NCI-H1092 treated with DMSO at 0.1 percent for 48 hours (cell line): ENCODE measurements at places on chromosomes 3 and 15.

DNA sequence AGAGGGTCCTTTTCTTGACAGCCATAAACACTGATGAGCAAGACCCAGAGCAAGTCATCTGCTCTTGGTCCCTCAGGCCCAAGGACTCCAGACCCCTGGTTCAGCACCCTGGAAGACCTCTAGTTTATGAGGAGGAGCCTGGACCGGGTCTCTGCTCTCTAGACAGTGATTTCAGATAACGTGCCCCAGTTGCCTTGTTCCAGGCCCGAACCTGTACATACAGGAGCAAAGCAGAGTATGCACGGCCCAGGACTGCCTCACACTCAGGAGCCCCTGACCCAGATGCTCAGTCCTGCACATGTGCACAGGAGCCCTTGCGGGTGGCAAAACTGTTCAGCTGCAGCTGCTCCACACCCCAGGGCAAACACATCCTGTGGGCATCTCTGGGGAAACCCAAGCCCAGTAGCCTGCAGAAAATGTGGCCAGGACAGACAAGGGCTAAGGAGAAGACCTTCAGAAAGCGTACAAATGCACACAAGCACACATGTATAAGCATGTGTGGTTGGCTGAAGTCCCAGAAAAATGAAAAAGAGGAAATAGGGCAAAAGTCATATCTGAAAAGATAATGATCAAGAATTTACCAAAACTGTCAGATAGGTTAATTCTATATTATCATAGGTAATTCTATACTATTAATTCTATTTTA lies 59.9 kb upstream of the CORO2B start:
- DNase-seq = no peak

DNA sequence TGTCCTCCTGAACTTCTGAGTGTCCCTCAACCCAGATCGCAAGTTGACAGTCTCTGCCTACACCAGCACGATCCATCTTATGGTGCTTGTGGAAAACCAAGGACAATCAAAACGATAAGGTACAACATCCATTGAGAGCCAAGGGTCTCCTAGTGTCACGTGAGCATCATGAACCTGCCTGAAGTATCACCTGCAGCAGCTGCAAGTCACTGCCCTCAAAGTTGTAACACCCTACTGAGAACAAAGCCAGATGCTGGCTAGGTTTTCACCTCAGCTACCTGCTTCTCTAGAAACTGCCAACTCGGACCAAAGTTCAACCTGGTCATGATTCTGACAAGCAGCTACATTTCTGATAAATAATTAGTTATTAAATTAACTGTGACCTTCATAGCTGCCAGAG lies 17.5 kb downstream of the C2CD4B start:
- DNase-seq = no peak

DNA sequence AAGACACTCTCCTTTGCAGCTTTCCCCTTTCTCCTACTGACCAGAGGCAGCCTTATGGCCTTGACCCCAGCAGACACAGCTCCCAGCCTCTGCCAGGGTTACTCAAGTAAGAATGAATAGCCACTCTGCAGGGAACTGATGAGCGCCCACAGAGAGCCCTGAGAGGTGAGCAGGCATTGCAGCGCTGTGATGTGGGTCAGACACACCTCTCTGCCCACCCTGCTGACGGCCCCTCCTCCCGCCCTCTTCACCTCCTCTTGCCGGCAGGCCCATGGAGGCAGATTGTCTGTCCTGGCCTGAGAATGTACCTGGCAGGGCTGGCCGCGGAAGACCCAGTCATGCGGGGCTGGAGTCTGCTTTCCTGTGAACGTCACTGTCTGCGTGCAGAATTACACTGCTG lies 512.6 kb upstream of the PPP2R3A start:
- no peak for DNase-seq

DNA sequence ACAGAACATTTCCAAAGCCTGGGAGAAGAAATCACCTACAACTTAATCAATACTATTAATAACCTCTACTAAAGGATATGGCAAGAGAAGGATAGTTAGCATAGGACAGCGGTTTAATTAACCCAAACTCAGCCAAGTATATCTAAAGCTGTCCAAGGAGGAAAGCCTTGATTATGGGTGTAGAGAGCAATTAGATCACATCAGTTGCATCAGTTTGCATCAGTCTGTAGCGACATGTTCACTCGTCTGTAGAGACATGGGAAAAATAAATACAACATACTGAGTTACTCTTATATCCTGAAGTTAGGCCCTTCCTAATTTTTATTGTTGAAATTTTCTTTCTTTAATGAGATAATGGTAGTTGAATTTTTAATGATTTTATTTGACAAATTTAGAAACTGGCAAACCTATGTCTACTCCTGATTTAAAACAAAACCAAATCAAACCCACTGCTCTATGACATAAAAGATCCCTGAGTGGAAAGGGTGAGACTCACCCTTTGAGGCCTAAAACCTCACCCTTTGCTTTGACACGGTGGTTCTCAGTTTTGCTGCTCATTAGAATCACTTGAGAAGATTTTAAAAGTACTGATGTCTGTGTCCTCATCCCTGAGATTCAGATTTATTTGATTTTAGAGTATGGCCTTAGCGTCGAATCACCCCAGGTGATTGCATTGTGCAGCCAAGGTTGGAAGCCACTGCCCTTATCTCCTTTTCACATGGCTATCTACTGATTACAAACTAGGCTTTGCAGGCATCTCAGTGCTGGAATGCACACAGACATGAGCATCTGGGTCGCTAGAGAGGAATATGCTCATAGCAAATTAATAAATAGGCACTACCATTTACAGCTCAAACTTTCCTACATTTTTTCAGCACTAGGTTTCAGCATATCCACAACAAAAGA lies 2.8 kb upstream of the CLRN1 start:
- DNase-seq = no peak

DNA sequence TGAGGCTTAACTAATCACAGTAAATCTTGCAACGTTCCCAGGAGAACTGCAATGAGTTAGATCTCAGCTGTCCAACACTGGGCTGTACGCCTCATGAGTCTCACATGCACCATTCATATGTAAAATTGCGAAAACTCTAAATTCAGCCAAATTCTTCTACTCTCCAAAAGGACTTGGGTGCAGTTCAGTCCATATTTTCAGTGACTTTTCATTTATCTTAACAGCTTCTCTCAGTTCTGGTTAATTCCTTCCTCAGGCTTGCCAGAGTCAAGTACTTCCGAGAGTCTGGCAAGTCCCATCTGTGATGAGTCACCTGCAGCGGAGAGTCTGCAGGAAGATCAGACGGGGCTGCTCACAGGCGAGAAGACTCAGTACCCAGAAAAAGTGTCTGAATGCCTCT lies 11.5 kb downstream of the CCDC80 start:
- no peak for DNase-seq

GRCh38 chr3:35677797-35678196 lies 38.5 kb downstream of the ARPP21 start:
- no peak for DNase-seq

GRCh38 chr3:56855856-56856512 lies 54.2 kb upstream of the ARHGEF3 start:
- peak; percentile 21 for DNase-seq

DNA sequence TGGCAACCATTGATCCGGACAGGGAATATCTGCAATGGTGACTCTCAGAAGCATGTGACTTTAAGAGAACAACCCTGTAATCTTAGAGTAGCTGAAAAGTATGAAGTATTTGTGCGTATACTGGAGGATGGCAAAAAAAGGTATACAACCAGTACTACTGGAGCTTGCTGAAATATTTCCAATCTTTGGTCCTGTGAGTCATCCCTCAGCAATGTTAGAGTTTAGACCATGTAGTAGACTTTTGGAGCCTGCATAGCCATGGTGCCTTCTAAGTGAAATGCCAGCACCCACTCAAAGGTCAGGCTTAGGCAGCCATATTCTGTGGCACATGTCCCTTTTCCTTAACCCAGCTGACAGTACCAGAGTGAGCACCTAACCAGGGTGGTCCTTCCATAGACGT lies 429.4 kb downstream of the NTRK3 start:
- no peak for DNase-seq

DNA sequence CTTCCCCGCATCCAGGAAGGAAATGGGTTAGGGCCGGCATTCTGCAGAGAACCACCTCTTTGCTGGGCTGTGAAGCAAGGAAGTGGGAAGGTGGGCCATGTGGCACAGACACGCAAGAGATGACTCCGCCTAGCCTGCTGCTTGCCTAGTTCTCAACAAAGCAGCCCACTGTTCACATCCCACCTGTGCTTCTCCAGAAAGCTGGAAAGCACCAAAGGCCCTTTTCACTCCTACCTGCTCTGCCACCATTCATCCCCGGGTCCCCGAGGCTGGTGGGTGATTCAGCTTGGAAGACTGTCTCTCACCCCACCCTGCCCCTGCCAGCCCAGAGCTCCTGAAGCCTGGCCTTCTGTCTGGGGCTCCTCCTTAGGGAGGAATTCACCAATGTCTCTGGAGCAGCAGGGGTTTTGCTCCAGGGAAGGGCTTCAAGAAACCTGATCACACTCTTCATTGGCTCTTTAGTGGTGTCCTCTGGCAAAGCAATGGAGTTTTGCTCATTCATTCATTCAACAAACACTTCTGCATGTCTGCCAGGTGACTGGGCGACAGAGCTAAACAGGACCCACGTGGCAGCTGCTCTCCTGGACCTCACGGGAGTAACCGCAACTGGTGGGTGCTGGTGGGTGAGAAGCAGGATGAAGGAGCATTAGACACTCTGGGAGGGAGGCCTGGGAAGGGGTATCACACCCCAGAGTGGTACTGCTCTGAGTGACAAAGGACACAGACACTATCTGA lies 145.4 kb upstream of the TLE3 start:
- DNase-seq = no peak

GRCh38 chr3:123584284-123584987 lies 417 bp downstream of the HACD2 start:
- DNase-seq = peak; percentile 70

GRCh38 chr3:69594286-69594685 lies 145.0 kb upstream of the MITF start:
- no peak for DNase-seq

DNA sequence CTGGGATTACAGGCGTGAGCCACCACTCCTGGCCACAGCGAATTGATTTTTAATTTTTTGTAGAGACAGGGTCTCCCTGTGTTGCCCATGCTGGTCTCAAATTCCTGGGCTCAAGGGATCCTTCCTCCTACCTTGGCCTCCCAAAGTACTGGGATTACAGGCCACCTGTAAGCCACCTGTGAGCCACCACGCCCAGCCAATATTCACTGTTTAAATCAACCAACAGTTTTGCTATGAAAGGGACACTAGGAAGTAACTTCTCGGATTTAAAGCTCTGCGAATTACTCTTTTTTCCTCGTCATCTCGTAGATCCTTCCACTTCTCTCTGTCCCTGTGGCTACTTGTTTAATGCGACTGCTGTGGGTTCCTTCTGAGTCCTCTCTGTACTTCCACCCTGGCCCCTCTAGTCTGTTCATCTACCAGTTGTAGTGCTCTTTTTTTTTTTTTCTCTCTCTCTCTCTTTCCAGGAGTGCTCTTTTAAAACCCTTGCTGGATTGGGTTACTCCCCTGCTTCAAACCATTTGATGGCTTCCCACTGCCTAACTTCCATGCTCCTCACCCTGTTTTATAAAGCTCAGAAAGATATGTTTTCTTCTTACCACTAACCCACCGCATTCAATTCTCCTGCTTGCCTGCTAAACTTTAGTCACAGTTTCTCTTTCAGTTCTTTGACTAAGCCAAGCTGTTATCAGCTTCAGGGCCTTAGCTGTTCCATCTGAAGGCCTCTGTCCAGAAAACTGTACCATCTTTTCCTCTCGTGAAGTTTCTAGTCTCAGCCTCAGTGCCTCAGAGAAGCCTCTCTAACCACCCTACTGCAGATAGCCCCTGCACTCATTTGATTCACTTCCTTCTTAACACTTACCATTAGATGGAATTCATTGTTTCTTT lies 12.4 kb downstream of the RTF1 start:
- DNase-seq = no peak

DNA sequence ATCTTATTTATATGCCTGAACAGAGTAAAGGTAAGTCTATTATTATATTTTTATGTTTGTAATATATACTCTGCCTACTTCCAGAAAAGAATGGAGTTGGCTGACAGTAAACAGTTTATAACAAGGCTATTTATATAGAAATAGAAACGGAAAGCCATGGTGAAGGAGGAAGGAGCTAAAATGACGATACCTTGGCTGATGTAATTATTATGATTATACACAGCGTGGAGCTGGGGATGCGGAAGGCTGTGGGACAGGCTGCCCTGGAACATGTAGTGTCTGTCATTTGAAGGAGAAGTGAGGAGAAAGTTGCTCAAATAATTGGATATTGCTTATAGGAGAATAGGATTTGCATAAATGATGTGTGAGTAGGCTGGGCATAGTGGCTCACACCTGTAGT lies 37.8 kb downstream of the CEMIP start:
- no peak for DNase-seq

DNA sequence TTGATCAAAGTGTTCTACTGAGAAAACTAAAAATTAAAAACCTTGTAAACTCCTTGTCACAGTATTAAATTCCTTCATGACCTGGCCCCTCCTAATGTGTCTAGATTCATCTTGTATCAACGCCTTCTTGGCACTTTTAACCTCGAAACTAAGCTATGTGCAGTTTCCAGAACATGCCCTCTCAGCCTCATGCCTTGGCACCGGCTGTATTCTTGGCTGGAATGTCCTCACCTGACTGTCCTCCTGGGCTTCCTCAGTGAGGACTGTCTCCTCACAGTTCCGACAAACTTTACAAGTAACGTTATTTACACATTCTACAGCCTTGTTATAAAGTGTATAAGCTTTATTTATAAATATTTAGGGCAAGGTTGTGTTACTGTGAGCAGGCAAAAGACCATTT lies 196.5 kb upstream of the SLC2A2 start:
- no peak for DNase-seq

DNA sequence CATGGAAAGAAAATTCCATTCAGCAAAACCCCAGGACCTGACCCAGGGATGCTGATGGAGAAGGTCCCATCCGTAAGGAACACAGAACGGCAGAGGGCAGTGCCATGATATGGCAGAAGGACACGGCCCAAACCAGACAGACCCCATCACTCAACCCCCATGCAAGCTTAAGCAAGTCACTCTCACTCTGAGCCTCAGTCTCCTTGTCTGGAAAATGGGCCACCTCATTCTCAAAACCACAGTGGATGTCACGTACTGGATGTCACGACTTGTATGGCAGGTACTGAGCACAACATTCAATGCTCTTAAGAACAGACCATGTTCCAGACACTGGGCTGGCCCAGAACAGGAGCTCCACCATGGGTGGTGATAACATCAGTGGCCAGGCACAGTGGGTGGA lies 90.4 kb downstream of the NUP210 start:
- DNase-seq = no peak

DNA sequence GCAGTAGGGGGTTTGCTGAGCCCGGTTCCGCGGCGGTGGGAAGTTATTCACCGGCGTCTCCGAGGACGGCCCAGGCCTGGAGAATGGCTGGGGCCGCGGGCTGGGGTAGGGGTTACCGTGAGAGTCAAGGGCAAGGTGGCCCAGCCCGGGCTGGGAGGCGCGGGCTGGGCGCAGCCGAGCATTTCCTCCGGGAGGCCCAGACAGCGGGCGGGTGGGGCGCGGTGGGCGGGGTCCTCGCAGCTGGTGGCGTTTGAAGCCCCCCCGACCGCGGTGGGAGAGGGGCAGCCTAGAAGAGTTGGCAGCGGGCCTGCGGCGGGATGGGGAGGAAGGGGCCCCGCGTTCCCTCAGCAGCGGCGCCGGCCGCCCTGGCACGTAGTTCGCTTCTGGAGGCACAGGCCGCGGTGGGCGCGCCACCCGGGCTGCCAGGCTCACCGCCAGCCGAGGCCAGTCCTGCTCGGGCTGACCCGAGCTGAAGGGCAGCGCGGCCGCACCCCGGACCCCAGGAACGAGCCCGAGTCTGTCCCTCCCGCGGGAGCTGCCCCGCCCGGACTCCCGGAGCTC lies 960 bp upstream of the KLF13 start:
- peak; percentile 48 for DNase-seq

- no peak for DNase-seq
These were observed 16.0 kb upstream of the CPEB1 start for GRCh38 chr15:82663186-82663600.
